ENCODE measurements at places on chromosomes 2 and 18.
A peak's percentile ranks its signal among the peaks of the same experiment; 100 is the strongest.

- DNase-seq, result no peak
Observed at GRCh38 chr2:182267971-182268370, 158.9 kb downstream of the PDE1A start.

DNA sequence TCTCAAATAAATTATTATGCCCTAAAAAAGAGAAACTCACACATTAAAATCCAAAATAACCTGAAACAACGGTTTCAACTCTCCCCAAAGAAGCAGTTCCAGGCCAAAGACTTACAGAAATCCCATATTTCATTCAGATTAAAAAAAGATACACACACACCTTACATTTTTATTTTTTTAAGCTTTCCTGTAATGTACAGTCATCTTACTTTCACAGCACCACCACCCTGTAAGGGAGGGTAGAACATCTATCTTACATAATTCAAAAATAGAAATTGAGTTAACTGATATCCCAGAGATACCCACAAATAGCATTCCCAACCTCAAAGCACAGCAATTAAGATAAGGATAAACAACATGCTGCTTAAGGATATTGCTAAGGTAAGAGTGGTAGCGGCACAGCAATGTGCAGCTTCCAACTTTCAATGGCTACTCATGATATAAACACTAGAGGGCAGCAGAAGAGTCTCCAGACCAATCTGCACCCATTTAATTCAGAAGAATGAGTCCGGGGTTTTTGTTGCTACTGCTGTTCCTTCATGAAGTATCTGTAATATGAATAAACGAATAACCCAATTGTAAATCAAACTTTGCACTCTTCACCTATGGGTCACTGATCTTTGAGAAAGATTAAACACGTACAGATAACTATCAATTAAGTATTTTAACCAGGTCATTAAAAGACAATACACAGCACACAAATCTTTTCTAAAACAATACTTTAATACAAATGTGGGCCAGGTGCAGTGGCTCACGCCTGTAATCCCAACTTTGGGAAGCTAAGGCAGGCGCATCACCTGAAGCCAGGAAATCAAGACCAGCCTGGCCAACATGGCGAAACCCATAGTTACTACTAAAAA is 11.3 kb downstream of the GFPT1 start:
- peak; percentile 4 for DNase-seq

DNA sequence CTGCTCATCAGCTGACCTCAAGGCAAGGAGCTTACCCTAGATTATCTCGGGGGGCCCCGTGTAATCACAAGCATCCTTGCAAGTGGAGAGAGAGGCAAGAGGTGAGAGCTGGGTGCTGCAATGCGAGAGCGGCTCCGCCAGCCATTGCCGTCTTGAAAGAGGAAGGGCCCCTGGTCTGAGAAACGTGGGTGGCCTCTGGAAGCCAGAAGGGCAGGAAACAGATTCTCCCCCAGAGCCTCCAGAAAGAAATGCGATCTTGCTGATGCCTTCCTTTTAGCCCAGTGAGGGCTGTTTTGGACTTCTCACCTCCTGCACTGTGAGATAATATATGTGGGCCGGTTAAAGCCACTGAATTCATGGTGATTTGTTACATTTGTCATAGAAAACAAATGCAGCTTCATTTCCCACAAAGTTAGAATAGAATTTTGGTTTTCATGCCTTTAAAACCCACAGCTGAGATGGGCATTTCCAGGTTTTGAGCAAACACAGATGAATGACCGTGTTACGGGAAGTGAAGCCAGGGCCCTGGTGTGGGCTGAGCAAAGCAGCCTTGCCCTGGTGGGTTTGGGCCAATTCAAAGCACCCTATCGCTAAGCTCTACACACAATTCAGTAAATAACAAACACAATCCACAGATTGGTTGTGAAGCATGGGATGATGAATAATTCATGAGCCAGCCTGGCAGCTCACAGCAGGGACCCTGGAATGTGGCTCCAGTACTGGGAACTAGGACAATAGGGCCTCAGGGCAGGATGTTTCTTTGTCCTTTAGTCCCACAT is 319.9 kb upstream of the HS6ST1 start:
- DNase-seq, result no peak

GRCh38 chr2:197164141-197164754 is 146.3 kb downstream of the ANKRD44 start:
- DNase-seq, result no peak

DNA sequence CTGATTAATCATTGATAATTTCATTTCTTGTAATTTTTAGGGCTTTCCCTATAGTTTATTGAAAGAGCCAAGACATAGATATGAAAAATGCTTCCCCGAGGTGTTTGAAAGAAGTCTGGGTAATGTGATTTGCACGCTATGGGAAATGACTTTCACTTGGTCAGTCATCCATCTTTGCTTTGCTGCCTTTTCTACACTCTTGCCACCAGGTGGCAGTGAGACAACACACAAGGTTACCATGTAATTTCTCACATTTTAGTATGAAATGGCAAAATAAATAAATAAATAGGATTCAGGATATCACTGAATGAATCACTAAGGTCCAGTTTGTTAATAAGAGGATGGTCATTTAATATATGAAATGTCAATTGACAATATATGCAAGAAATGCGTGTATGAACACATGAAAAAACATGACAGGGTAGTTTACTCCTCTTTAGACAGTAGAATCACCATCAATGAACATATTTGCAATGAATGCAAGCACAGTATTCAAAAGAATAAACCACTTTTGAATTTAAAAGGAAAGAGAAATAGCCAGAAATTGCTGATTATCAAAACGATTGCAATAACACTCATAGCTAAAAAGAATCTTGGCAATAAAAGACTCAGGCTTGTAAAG is 52.2 kb upstream of the KCNH7 start:
- no peak for DNase-seq

- no peak for DNase-seq
Observed at GRCh38 chr2:35976611-35977010, 379.0 kb upstream of the CRIM1 start.

DNA sequence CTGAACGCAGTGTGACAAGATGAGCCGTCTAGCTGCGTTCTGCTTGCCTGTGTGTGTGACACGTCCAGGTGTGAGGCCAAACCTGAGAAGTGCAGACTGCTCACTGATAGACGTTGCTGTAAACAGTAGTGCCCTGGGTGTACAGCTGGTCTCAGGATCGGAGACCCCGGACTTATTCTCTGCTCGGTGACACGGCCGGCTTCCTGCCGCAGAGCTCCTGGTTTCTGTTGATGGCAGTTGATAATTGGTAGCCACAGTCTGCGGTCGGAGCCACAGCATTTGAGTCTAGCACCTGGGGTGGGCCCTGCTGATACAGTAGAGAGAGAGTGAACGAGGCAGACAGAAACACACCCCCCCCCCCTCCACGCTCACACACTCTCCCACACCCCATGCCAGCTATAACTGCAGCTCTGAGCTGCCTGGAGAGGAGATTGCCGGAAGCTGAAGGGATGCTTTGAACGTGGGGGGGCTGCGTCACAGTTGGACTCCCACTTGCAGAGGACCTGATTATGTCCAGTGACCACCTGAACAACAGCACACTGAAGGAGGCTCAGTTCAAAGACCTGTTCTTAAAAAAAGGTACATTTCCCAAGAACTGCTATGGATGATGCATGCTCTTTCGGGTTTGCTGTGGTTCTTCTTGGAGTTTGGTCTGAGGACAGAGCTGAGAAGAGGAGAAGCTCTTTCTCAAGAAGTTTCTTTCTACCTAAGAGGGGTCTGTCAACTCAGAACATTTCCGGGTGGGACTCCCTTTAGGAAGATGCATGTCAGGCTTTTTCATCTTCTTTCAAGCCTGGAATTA is 114.0 kb downstream of the FAM210A start:
- DNase-seq, result no peak

DNA sequence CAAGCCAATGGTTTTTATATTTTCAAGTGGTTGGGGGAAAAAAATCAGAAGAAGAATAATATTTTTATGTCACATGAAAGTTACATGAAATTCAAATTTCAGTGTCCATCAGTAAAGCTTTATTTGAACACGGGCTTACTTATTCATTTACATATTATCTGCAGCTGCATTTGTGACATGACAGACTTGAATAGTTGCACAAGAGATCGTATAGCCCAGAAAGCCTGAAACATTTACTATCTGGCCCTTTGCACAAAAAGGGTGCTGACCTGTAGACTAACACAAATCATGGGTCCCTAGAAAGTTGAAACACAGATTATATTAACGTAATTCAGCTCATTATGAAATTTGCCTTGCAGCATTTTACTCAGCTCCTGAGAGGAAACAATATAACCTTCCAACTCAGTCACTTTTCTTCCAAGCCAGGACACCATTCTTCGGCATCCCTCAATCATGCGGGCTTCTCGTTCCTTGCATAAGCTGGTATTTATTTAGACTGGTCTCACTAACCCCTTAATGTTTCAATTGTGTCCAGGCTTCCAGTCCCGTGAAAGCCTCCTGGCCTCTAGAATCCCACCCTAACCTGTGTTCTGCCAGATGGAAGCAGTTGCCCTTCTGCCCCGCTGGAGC is 402.7 kb downstream of the SETBP1 start:
- no peak for DNase-seq

DNA sequence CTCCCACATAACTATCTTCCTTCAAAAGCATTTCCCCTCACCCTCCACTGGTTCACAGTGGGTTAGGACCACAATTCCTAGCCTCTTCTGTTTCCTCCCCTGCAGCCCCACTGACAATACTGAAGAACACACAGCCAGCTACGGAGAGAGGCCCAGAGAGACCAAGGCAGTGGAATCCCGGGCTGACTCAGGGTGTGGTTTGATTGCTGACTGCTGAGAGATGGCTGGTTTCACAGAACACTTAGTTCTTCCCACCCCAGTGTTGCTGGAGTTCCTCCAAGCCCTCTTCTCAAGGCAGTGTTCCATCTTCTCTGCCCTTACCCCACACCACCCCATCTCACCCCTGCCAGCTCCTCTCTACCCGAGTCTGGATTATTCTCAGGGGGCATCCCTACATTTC is 43.3 kb upstream of the ZFP36L2 start:
- DNase-seq, result no peak

DNA sequence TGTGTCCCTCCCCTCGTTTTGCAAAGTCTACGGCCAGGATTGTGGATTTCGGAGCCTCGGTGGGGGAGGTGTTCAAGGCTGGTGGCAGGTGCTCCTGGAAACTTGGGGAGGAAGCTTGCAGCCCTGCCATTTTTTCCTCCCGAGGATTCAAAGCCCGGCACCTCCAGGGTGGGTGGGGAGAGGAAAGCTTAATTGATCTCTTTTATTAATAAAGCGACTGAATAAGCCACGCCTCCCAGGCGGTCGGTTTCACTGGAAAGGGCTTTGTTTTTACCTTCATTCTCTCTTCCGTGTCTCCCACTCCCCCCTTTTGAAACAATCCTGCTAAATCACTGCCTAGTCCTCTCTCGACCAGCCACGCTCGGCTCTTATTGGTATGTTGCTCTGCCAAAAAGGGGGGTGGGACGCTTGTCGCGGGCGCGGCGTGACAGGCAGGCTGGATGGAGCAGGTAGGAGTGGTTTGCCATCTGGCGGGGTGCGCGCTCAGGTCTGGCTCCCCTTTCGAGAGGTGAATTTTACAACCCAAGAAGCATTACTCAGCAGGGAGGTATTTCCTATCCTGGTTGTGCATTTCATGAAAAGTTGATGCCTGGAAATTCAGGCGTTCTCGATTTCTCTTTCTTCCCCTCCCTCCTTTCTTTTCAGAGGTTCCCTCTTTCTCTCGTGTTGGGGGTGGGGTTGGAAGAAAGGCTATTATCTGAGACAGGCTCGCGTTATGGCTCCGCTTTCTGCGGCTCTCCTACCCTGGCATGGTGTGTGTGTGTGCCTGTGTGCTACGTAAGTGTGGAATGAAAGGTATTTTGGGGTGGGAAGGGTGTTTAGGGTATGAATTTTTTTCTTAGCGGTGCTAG is 1.4 kb downstream of the NEDD4L start:
- DNase-seq, result peak; percentile 69

GRCh38 chr2:64649626-64650025 is 4.1 kb downstream of the SERTAD2 start:
- no peak for DNase-seq

DNA sequence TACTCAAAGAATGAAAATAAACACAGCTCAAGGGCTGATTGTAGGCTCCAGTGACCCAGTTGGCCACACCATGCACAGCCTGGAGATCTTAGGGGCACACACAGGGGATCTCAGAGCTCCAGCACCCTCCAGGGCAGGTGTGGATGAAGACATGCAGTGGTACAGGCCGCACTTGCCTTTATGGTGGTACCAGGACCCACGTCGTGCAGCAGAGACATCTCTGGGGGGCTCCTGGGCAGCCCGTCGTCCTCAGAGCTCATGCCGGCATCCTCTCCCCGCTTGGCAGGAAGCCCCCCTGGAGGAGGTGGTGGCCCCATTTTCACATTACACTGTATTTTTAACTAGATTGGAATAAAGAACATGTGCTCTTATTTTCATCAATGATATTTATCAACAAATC is 101.2 kb upstream of the MGAT4A start:
- no peak for DNase-seq

DNA sequence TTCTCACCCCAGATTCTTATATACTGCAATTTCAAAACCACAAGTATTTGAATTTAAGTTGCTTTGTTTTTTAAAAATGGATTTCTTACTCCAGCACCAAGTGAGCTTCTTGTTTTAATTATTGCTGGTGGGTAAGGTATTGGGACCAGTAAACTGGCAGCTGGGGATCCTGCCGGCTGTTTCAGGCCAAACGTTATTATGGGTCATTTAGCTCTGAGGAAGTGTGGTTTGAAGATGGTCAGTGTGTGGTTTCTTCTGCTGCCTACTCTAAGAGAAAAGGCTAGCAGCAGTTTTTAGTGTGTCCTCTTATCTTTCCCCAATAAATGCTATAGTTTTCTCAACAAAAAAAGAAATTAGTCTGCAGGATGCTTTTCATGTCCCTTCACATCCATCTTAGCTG is 30.6 kb downstream of the CFAP221 start:
- no peak for DNase-seq

DNA sequence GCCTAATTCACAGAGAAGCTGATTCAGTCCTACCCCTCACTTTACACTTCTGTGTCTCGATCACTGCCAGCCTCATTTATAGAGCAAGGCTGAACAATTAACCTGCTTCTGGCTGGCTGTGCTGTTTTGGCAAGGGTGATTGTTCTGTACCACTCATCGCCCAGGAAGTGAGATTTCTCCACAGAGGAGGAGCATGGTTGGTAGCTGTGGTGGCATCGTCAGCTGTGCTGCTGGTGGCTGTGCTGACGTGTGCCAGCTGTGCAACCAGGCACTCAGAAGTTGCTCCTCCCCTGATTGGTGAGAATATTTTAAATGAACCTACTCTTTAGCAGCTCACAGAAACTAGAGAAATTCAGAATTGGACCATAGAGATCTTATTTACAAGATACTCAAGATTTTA is 158.3 kb downstream of the EML6 start:
- no peak for DNase-seq

DNA sequence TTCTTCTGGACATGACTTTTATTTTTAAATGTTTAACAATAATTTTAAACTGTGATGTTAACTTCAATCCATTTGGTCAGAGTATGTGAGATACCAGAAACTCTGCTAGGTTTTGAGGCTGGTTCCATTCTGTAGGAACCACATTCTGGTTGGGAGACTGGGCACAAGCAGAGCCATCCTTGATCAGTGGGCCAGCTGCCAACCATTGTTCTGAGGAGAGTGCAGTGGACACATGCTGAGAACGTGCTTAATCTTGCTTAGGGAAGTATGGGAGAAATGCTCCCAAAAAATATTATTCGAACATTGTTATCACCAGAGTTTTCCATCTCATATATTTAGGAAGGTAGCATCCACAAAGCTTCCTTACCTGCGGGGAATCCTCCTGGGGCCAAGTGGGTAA is 155.8 kb downstream of the RTN4 start:
- no peak for DNase-seq

Data from NCI-H2107 (cell line).